ENCODE measurements at places on chromosomes 3 and 15. TPM values are rescaled to one million over a fixed set of nuclear protein-coding genes. Genes with fewer than 3 reads are reported as not detected.

The ROPN1 gene
- not detected for total RNA-seq

The HTR3E gene
- not detected for total RNA-seq

The MESP2 gene
- 0.99 TPM for total RNA-seq

The AMOTL2 gene
- total RNA-seq = 74.6 TPM

GRCh38 chr3:194910414-194910984 lies 224.8 kb downstream of the FAM43A start:
- no peak for DNase-seq

DNA sequence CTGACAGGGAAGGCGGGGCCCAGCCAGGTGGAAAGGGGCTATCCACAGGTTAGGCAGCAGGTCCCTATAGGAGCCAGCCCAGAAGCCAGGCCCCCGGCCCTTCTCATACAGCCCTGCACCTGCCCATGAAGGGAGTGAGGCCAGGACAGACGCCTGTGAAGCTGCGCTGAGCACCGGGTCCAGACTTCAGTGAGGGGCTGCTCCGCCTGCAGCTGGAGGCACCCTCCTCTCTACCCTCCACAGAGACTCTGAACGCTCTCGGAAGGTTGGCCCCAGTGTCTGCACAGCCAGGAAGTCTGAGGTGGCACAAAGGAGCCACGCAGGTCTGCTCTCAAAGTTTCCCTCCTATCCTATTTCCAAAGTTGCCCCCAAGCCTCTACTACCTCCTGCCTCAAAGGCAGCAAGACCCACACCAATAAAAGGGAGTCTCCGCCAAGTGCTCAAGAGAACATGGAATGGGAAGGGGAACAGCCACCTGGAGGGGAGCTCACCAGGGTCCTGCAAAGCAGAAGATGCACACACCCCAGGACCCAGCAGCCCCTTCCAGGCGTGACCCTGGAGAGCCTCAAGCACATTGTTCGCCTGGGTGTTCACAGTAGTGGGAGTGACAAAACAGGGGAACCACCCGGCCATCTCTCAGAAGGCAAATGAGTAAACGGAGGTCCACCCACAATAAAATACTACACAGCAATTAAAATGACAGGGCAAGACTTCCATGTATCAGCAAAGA lies 19.5 kb downstream of the XXYLT1 start:
- no peak for DNase-seq

- DNase-seq = no peak
These were observed 29.5 kb upstream of the ZBBX start for GRCh38 chr3:167409611-167410010.

GRCh38 chr15:78804391-78804792 lies 6.9 kb downstream of the ADAMTS7 start:
- DNase-seq = no peak
